ENCODE measurements at places on chromosomes 16 and 17.

GRCh38 chr16:67404740-67405226 lies 11.5 kb upstream of the TPPP3 start:
- DNase-seq: no peak

DNA sequence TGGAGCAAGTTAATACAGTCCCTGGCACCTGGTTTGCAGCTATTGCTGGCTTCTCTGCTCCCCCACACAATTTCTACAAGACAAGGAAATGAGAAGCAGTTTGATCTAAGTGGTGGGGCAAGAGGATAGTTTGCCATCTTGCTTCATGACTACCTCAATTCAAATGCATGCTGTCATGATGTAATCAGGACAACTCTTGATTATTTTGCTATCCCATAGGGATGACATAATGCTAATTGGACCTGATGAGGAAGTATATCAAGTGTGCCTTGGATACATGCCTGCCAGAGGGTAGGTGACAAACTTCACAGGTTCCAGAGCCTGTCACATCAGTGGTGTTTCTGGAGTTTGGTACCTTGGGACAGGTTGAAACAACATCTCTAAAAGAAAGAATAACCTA lies 40.9 kb downstream of the SLFN5 start:
- no peak for DNase-seq

- no peak for DNase-seq
These were observed 13.5 kb downstream of the GALNS start for GRCh38 chr16:88843256-88843655.

- no peak for DNase-seq
These were observed 297.4 kb downstream of the CNTNAP4 start for GRCh38 chr16:76574651-76575050.

- no peak for DNase-seq
These were observed 2.6 kb downstream of the SPNS3 start for GRCh38 chr17:4436381-4436780.

- no peak for DNase-seq
These were observed 12.0 kb downstream of the KCNJ2 start for GRCh38 chr17:70181376-70181775.

GRCh38 chr16:81581107-81581506 lies 136.5 kb downstream of the CMIP start:
- no peak for DNase-seq

GRCh38 chr16:4704913-4705312 lies 11.6 kb downstream of the NUDT16L1 start:
- DNase-seq: no peak

DNA sequence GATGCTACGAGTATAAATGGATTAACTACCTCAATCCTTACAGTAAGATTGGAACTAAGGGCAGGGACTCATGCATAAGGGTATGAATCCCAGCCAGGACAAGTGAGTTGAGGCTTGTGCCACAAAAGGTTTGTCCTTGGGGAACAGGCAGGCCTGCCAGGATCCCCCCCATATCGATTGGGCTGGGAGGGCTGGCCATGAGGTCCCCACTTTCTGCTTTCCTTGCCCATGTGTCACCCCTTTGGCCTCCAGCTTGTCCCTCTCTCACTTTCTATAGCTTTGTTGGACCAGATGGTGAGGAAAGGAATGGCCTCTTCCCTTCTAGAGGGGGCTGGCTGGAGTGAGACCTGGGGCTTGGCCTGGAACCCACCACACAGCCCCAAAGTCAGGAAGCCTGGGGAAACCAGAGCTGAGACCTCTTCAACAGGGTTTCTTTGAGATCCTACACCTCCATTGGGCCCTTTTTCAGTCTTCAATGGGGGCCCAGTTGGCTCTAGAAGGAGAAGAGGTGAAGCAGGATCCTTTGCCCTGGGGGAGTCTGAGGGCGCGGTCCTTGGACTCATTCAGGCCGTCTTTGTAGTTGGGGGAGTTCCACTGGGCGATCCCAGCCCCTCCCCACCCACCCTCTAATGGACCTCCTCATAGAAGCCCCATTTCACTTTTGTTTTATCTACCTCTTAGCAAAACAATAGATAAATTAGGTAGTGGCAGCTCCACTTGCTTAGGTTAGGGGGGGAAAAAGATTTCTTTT lies 57.3 kb downstream of the IGF2BP1 start:
- no peak for DNase-seq

GRCh38 chr16:47927330-47927729 lies 228.5 kb downstream of the ABCC12 start:
- no peak for DNase-seq

DNA sequence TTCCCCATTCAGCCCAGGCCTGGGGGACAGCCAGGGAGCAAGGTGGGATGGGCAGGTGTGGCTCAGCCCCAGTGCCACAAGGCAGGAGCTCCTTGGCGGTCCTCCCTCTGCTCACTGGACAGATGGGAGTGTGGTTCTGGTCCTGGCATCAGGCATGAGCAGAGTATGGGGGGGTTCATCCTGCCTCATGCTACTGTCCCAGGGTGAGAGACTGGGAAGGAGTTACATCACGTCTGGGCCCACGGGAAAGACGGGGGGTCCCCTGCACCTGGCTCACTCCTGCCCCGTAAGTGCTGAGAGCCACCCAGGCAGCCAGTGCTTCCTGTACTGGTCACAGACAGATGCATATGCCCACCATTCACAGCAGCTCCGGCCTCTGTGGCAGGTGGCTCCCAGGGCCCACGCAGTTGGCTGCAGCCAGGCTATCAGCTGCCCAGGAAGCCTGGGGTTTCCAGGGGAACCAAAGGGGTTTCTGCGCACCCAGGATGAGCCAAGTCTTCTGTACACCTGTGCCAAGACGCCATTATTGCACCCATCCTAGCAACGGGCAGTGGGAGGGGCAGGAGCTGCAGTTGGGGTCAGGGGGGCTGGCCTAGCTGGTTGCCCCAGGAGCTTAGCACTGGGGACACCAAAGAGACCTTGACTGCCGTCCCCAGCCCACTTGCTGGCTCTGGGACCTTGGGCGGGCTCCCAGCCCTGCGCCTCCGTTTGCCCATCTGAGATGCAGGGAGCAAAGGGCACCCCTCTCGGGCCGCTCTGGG lies 1.9 kb downstream of the BAIAP3 start:
- DNase-seq: no peak

DNA sequence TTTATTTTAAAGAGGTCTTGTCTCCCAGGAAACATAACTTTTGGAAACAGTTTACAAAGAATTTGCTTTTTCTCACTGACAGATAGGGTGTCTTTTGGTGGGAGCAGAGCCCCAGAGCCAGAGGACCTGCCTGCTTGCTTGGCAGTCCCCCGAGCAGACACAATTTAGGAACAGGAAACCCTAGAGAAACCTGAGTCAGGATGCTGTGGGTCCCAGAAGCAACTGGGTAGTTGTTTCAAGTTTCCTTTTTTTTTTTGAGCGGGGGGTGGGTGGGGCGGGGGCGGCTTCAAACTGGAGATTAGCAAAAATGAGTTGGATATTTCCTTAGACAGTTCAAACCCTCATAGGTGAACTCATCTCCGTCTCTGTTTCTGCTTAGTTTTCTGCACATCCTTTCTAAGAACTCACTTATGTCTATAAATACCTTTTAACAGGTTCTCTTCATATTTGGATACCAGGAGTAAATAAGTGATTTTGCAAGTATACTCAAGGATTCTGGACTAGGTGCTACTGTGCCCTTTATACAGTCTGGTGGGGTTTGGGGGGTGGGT lies 135.1 kb downstream of the PRKCA start:
- DNase-seq: no peak

DNA sequence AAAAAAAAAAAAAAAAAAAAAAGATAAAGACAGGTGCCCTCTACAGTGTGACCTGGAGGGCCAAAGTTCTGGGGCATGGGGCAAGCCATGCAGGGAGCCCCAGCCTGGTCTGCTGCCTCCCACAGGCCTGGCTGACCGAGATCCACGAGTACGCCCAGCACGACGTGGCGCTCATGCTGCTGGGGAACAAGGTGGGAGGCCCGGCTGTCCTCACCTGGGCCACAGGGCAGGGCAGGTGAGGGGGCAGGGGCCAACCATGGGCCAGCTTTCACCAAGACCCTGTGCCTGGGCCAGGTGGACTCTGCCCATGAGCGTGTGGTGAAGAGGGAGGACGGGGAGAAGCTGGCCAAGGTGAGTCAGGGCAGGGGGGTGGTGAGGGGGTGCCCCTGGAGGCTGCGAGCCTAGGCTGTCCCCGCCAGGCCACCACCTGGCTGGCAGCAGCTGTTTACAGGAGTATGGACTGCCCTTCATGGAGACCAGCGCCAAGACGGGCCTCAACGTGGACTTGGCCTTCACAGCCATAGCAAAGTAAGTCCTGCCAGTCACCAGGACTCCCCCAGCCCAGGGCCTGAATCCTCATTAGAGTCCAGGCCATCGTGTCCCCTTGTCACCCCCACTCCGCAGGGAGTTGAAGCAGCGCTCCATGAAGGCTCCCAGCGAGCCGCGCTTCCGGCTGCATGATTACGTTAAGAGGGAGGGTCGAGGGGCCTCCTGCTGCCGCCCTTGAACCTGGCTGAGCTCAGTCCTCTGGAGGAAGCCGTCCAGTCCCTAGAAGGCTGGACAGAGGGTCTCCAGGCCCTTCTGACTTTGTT lies 2.7 kb upstream of the TRAF7 start:
- no peak for DNase-seq

DNA sequence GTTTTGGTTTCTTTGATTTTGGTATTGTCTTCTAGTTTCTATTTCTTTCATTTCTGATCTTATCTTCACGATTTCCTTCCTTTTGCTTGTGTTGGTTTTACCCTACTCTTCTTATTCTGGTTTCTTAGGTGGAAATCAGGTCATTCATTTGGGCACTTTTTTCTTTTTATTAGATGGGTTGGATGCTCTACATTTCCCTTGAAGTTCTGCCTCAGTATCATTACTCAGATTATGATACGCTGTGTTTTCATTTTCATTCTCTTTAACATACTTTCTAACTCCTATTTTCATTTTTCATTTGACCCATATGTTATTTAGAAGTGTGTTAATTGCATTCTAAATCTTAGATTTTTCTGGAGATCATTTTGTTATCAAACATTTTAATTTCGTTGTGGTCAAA lies 108.6 kb downstream of the IRF8 start:
- no peak for DNase-seq

- no peak for DNase-seq
These were observed 4.4 kb downstream of the BAHCC1 start for GRCh38 chr17:81399481-81400153.

- DNase-seq: no peak
These were observed 13.0 kb upstream of the RAB5C start for GRCh38 chr17:42167807-42168206.

GRCh38 chr16:65024767-65025178 lies 97.1 kb downstream of the CDH11 start:
- DNase-seq: no peak

DNA sequence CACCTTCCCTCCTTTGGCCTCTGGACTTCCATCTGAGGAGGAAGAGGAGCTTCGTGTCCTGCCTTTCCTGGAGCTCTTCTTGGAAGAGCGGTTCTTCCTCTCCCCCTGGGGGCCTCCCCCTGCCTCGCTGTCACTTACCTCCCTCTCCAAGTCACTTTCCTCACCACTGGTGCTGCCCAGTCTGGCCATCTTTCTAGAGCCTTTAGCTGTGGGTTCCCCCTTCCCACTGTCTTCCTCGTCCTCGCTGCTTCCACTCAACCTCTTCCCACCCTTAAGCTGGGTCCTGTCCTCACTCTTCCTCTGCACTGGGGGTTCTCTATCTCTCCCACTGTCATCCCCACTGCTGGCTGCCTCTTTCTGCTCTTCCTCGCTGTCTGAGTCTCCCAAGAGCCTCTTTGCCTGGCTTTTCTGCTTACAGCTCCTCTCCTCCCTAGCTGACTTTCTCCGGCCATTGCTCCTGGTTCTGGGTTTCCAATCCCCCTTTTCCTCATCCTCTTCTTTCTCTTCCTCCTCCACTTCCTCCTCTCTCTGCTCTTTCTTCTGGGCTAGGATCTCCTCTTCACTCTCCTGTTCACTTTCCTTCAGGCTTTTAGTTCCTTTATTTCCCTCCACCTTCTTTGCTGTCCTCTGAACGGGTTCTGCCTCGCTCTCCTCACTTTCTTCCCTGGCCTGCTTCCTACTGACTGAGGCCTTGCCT lies 1.4 kb downstream of the HIRIP3 start:
- DNase-seq: no peak

GRCh38 chr17:79612468-79613194 lies 1.8 kb upstream of the RBFOX3 start:
- DNase-seq: no peak

DNA sequence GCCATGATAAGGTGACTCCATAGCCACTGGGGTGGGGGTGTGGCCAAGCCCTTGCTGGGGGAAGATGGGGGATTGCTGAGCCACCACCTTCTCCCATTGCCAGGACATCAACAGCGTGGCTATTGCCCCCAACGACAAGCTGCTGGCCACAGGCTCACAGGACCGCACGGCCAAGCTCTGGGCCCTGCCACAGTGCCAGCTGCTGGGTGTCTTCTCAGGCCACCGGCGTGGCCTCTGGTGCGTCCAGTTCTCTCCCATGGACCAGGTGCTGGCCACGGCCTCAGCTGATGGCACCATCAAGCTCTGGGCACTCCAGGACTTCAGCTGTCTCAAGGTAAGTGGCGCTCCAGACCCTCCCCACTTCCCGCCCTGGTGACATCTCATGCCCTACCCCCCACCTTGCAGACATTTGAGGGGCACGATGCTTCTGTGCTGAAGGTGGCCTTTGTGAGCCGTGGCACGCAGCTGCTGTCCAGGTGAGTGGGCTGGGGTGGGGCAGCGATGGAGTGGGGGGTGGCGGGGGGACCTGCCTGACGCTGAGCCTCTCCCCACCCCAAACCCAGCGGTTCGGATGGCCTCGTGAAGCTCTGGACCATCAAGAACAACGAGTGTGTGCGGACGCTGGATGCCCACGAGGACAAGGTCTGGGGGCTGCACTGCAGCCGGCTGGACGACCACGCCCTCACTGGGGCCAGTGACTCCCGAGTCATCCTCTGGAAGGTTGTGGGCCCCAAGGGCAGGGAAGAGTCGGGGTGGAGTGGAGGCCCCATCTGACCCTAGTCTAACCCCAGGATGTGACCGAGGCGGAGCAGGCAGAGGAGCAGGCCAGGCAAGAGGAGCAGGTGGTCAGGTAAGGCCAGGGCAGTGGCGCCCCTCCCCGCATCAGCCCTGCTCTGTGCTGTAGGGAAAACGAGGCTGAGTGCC lies 4.1 kb downstream of the NOXO1 start:
- DNase-seq: no peak

DNA sequence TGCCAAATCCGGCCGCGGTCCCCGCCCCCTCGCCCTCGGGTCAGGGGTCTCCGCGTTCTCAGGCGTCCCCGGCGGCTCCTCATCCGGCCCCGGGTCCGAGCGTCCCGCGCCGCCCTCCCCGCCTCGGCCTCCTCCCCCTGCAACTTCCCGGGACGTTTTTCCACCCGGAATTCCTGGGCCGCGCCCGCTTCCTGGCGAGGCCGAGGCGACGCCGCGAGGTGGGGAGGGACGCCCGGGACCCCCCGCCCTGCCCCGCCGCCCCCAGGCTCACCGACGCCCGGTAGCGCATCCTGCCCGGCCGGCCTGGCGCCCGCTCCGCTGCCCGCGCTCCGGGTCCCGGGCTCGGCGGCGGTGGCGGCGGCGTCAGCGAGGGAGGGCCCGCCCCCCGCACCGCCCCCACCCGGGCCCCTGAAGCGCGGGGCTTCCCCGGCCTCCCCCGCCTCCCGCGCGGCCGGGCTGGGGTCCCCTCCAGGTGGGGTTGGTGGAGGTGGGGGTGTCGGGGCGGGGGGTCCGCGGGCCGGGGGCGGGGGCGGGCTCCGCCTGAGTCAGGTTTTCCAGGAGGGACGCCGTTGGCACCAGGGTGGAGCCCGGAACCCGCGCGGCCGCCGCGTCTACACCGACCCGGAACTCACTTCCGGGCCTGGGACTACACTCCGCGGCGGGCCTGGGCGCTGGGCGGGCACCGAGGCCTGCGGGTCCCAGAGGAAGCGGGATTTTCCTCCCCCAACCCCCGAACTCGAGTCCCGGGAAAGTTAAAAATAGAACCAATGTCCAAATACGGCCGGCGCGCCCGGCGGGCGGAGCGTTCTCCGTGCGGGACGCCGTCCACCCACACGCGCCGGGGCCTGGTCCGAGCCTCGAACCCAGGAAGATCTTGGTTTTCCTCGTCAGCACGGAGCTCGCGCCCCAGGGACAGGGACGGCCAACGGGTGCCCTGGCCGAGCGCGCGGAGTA lies 6.8 kb downstream of the MYO1C start:
- peak; percentile 54 for DNase-seq
